ENCODE measurements at places on chromosomes 4 and X. TPM values are rescaled to one million over a fixed set of nuclear protein-coding genes. Genes with fewer than 3 reads are reported as not detected.

GRCh38 chrX:104864296-104864695 is 298.3 kb downstream of the IL1RAPL2 start:
- DNase-seq = no peak

DNA sequence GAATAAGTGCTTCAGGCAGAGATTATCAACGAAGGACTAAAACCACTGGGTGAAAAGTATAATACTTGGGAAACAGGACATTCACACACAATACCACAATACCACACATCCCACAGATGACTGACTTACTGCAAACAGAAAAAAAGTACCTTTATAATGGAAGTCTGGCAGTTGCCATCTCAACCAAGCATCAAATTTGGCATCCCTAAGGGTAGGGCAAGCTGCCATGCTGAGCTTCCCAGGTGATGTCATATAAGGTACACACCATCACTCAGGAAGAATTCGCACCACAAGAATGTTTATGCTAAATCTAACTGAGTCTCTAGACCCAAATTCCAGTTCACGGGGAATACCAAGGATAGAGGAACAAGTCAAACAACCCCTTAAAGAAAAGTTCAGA is 9.1 kb downstream of the QDPR start:
- no peak for DNase-seq

GRCh38 chrX:110954428-110955100 is 141.4 kb upstream of the PAK3 start:
- no peak for DNase-seq

The CENPE gene
- total RNA-seq = 36.5 TPM

The EXOC1 gene
- 25.6 TPM for total RNA-seq
